Activated CD4-positive, alpha-beta T cell treated with anti-CD3 and anti-CD28 coated beads, Interleukin-2, amount 50 U/mL, for 1 hour (primary cell): ENCODE measurements at places on chromosomes 2 and 18.

DNA sequence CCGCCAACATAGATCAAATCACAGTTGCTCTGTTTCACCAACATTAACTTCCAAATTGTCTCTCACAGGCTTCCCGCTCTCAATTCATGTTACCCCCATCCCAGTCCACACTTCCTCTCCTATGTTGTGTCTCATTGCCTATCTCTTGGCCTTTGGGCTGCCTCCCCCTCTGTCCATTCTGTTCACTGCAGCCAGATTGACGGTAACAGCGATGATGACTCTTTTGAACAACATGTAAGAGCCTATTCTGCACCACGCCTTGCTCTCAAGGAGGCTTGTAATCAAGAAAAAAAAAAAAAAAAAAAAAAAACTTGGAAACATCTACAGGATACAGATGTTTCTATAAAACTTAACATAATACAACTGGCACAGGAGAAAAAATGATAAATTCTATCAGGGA, 77.3 kb upstream of the RMDN2 start:
- DNase-seq, result no peak

DNA sequence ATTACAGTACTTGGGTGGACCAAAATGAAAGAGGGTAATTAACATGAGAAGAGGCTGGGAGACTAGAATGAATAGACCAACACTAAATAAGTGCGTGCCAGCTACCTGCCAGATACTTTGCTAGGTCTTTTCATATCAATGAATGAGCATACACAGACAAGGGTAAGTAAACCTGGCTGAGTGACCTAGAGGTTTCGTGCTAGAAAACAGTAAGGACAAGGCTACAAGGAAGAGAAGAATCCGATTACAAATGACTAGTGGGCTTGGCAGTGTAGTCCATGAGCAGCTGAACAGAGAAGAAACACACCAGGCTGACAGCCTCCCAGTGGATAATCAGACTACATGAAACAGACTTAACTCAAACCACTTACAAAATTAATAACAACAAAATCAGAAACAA, 64.6 kb downstream of the THADA start:
- no peak for DNase-seq

- no peak for DNase-seq
Observed at GRCh38 chr2:94955702-94956101, 69.8 kb upstream of the MAL start.

GRCh38 chr2:34912084-34912483, 1313.0 kb upstream of the FAM98A start:
- no peak for DNase-seq

DNA sequence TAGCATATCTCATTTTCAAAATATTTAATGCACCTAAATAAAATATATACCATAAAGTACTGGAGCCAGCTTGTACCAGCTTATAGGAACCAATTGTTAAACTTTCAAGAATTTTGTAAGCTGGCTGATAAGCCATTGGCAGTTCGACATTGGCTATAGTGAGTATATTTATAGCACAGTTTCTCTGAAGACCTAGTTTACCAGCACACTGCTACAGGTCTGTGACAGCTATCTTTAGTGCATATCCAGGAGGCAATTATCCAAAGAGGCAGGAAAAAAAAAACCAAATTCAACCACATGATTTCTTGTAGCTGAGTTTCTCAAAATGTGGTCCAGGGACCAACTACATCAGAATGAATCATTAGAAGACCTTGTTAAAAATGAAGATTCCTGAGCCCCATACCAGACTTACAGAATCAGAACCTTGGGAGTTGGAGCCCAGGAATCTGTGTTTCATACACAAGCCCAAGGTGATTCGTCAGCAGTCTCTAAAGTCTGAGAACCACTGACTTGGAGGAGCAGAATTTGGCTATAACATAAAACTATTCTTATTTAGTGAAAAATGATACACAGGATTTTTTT, 279.0 kb upstream of the NRP2 start:
- no peak for DNase-seq

GRCh38 chr2:105320651-105321215, 8.8 kb downstream of the TGFBRAP1 start:
- no peak for DNase-seq
